ENCODE measurements at places on chromosomes 3 and 15.

- peak; percentile 98 for DNase-seq
These were observed at the start of gene MAP2K1 for GRCh38 chr15:66386204-66387123. TSS of gene MAP2K1 (plus strand) at chr15:66386912. CDS start at chr15:66387348, 436 bp downstream.

DNA sequence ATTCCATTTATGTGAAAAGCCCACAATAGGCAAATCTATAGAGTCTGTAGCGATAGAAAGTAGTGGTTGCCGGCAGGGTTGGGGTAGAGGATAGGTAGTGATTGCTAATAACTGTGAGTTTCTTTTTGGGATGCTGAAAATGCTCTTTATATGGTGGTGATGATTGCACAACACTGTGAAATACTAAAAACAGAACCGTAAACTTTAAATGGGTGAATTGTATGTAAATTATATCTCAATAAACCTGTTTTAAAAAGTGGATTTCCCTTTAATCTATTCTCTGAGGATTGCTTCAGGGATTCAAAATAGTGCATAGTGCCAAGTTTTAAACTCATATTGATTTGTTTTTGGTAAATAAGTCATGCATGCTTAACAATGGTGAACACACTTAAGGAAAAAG, 140.2 kb downstream of the LPP start:
- DNase-seq = no peak

GRCh38 chr3:64796607-64797399, 109.0 kb upstream of the ADAMTS9 start:
- no peak for DNase-seq

GRCh38 chr15:40328751-40329150, 5.3 kb downstream of the INAFM2 start:
- DNase-seq = no peak

- DNase-seq = no peak
These were observed 31.7 kb downstream of the BTLA start for GRCh38 chr3:112467539-112467938.

GRCh38 chr3:14144423-14145075, 19.7 kb downstream of the TMEM43 start:
- peak; percentile 62 for DNase-seq

DNA sequence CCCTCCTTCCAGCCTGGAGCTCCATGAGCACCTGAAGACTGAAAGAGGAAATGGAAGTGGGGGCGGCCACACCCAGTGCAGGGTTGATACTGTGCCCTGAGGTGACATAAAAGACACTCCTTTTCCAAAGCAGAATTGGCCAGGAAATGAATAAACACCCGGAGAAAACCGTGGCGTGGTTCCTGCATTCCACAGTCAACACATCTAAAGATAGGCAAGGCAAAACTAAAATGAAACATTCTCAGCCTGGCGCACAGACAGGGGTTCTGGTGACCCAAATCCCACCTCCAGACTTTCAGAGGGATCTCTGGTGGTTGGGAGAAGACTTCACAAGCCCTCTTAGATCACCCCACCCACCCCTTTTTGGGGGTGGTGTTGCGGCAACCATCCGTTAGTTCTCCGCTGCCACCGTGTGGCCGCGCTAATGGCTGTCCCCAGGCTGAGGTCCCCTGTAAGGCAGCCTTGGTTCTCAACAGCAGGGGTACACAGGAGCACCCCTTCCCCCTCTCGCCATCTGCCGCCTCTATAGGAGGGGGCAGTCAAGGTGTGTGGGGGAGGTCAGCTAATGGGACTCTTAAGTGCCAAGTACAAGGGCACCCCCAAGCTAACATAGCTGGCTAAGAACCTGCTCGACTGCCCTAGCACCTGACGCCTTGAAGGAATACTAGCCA, 2.5 kb upstream of the MST1R start:
- peak; percentile 33 for DNase-seq

- DNase-seq = no peak
These were observed 249.4 kb downstream of the LPP start for GRCh38 chr3:188403404-188403803.

DNA sequence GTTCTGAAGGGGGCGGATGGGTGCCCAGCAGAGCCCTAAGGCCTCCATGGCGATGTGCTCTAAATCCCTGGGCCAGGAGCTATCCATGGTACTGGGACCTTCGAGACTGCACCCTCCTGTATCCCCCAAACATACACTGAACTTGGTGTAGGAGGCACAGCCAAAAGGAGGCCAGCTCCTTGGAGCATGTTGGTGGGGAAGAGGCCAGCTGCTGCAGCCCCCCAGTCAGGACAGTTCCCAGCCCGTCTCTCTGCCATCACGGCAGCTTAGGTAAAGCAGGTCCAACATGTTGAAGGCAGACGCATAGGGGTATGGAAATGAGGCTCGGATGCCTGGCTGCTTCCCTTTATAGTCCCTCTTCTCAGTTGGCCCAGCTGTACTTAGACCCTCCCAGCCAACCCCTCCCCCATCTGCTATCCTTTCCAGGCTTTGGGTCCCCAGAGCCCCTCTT, 1.8 kb downstream of the CAMKV start:
- DNase-seq = no peak

DNA sequence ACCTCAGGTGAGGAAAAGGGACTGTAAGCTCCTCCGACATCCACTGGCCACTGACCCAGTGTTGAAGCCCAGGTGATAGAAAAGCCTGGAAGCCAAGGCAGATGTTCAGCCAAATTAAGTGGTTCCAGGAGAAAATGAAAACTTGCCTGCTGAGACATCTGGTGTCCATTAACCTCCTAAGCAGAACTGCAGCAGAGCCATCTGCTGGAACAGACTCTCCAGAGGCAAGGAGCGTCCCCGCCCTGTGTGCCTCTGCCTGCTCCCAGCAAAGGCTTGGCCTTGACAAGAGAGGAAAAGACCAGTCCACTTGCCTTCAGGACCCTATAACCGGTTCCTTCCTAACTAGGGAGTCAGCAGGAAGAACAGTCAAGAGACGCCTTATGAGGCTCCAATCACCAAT, 48.2 kb downstream of the SRGAP3 start:
- no peak for DNase-seq

GRCh38 chr3:190786898-190787297, 75.6 kb downstream of the GMNC start:
- no peak for DNase-seq

DNA sequence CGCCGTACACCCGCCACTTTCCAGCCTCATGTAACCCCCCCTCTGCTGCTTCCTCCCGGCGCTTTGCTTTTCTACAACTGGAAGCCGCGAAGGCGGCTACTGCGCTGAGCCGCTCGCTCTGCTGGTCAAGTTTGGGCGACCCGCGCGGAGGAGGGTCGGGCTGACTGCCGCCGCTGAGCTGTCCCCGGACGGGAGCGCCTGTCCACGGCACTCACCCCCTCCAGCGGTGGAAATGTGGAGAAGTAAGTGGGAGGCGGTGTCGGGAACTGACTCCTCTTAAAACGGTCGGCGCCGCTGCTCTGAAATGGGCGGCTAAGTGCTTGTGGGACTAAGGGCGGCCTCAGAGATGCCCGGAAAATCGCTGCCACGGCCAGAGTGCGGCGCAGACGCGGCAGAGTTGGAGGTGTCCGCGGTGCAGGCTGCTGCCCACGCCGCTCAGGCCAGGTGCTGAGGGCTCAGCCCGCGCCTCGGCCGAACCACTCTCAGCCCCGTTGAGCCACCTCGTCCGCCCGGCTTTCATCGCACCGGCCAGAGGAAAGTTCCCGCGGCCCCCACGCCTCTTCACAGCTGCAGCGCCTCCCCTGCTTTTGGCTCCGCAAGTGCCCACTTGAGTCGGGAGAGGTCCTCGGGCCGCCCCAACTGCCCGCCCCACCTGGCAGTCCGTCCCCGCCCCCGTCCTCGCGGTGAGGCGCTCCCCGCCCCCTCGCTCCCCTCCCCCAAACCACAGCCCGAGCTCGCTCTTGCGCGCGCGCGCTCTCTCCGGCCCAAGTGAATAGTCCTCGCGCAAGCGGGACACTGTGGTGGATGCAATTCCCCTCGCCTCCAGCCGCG, at the start of gene EPHA6:
Gene EPHA6, plus strand, starts transcription at position 775 of the 831 bp plus-strand sequence.
- peak; percentile 32 for DNase-seq

DNA sequence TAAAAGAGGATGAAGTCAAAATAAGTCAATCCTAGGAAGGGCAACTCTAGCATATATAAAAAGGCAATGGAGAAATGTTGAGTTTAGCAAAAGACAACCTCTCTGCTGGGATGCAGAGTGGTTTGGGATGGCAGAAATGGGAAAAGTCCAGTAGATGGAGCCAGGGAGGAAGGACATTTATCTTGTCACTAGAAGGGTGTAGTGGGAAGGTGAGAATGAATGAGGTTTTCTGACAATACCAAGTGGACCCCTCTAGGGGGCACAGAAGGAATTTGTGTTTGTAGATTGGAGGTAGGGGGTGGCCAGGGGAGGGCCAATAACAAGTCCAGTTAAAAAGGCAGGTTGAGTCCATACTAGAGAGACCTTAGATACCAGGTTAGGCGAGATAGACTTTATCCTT, 80.0 kb downstream of the THSD4 start:
- no peak for DNase-seq

GRCh38 chr15:41827880-41828806, at the start of gene JMJD7:
TSS of gene JMJD7 (plus strand) at chr15:41828092. CDS start at chr15:41828125, 33 bp downstream.
- peak; percentile 91 for DNase-seq

DNA sequence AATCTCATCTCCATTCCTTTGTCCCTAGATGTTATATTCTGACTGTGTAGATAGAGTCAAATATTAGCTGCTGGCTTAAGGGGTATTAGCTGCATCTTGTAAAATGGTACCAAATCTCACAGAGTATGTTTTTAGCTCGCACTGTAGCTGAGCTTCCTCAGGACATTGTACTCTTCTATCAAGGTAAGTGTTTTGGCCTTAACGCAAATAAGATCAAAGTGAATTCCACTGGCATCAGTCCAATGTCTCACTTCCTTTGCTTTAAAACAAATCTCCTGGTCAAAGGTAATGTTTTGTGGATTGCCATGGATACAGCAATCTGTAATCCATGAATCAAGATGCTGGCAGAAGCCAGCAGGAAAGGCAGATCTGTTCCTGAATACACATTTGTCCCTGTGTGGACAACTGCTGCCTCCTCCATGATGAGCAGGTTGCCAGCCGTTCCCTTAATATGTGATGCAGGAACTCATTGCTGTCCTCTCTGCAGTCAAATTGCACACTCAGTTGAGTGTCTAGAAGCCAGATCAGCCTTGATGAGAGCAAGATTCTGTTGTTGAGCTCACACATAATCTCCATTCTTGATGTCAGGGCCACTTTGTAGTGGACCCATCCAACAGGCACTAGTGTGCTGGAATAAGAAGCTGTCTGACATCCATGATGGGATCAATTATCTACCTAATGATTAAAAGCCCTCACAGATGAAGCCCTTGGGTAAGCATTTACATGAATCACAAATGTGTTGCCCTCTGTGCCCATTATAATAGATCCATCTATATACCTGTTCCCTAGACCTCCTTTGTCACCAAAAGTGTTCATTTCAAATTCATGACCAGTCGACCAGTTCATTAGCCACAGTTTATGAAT, 96.6 kb upstream of the AGTR1 start:
- DNase-seq = no peak

DNA sequence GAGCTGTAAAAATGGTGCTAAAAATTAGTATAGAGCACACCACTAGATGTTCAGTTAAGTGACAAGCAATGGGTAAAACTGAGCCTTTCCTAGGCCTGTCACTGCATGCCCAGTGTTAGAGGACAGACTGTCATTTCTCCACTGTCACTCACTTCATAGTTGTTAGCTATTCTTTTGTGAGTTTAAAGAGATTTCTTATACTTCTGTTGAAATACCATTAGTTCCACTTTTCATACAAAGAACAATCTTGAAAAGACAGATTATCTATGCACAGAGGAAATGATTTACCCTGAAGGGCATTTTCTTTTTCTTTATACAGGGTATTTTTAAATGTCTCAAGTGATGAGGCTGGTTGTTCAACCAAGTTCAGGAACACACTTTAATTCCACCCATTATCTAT, 28.3 kb upstream of the CHMP2B start:
- no peak for DNase-seq

DNA sequence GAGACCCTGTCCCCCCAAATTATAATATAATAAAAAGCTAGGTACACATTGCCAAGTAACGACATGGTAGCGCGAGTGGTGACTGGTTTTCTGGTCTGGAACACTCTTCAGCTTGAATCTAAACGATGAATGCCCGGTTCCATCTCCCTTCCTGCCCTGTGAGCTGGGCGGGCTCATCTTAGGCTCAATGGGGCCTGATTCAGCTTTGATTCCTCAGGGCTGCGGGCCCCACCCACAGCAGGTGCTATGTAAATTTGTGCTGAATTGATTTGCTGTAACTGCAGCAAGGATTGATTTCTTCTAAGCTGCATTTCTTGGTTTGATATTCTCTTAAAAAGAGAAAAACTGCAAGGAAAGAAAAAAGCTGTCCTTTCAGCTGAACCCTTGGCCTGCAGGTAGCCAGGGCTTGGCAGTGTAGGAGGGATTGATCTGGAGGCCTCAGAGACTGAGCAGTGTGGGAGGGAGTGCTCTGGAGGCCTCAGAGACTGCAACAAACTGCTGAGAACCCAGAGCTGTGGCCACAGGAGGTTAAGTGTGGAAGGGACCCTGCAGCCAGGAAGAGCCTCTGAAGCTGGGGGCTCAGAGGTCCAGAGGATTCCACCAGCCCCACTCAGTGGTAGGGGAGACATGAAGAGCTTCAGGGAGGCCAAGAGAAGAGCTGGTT, 231.6 kb downstream of the XXYLT1 start:
- no peak for DNase-seq

- DNase-seq = no peak
These were observed 205.9 kb upstream of the HES1 start for GRCh38 chr3:193929921-193930646.

GRCh38 chr15:36415643-36416042, 163.8 kb upstream of the CDIN1 start:
- DNase-seq = no peak

DNA sequence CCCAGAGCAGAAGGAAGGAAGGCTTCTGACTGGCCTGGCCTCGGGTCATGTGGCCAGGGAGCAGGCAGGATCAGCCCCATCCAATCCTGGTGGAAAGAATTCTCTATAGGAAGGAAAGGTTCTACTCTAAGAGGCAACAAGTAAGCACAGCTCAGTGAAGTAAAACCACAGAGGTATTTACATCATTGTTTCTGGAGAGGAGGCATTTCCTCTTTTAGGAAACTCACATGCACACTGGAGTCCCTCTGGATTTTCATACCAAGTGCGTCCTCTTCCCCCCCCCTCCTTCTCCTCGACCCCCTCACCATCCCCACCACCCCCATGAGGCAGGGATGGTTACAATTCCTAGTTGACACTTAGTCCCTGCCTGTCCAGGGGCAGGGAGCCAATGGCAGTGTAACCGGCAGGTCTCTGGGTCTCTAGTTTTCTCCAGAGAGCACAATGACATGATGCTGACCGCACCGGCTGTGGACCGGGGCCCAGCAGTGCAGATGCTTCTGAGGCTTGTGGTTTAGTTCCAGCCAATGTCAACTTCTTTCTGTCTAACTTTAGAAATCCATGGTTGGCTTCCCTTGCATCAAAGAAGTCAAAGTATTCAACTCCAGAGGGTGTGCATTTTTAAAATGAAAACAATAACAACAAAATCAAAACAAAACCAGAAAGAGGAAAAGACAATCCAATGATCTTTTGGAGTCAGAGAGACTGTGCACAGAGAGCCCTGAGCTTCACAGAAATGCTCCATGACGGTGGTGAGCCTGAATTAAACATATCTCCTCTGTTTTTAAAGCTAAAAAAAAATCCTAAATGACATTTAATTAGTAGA, 230.3 kb upstream of the TLE3 start:
- peak; percentile 52 for DNase-seq

GRCh38 chr15:27592036-27592760, 506.9 kb downstream of the OCA2 start:
- no peak for DNase-seq

- no peak for DNase-seq
These were observed 1.7 kb downstream of the TNNC1 start for GRCh38 chr3:52452126-52452525.
